ENCODE measurements at places on chromosomes 16 and 17.
A peak's percentile ranks its signal among the peaks of the same experiment; 100 is the strongest.

GRCh38 chr16:58040496-58040846 lies 14.9 kb downstream of the MMP15 start:
- DNase-seq: no peak

- no peak for DNase-seq
Observed at GRCh38 chr17:5485270-5486205, at the start of gene DERL2. DERL2 (minus strand) TSS chr17:5486178; CDS start chr17:5486161, 17 bp downstream.

- DNase-seq: no peak
Observed at GRCh38 chr16:87555647-87556046, 46.7 kb upstream of the JPH3 start.

GRCh38 chr16:15880434-15881308 lies 7.7 kb downstream of the CEP20 start:
- no peak for DNase-seq

DNA sequence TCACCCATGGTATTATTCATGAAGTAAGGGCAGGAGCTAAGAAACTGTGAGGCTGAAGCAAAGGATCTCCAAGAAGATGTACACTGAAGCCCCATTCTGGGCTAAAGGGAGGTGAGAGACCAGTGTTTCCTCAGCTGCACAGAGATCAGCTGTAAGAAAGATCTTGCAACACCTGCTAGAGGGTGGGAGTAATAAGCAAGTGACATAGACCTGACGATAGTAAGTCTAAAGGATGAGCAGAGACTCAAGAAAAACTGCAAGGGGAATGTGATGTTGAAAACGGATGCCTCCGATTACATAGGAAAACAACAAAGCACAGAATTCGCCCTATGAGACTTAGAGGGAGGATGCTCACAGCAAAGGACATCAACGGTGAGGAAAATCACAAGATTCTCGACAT lies at the start of gene OR4D2:
Gene OR4D2, plus strand, starts transcription at position 301 of the 400 bp plus-strand sequence. CDS start 2,674 bp downstream, outside the sequence.
- DNase-seq: no peak

- DNase-seq: peak; percentile 41
Observed at GRCh38 chr17:17859909-17860765, 23.4 kb upstream of the SREBF1 start.

DNA sequence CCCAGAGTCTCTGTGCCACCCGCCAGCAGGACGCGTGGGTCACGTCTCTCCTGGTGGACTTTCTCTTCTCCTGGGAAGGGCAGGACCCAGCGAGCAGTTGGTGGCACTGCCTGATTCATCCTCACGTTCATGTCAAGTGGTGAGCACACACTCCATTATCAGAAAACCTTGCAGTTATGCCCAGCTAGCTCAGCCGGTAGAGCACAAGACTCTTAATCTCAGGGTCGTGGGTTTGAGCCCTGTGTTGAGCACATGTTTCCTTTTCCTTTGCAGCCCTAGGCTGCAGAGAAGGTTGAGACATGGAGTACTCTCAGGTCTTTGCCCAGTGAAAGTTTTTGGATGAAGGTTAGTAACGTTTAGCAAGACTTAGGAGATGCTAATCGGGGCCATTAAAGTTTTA lies 8.0 kb downstream of the OR1F1 start:
- DNase-seq: no peak

- DNase-seq: no peak
Observed at GRCh38 chr17:44084131-44084538, 13.6 kb downstream of the G6PC3 start.

- DNase-seq: no peak
Observed at GRCh38 chr17:57482657-57483056, 226.3 kb downstream of the MSI2 start.

DNA sequence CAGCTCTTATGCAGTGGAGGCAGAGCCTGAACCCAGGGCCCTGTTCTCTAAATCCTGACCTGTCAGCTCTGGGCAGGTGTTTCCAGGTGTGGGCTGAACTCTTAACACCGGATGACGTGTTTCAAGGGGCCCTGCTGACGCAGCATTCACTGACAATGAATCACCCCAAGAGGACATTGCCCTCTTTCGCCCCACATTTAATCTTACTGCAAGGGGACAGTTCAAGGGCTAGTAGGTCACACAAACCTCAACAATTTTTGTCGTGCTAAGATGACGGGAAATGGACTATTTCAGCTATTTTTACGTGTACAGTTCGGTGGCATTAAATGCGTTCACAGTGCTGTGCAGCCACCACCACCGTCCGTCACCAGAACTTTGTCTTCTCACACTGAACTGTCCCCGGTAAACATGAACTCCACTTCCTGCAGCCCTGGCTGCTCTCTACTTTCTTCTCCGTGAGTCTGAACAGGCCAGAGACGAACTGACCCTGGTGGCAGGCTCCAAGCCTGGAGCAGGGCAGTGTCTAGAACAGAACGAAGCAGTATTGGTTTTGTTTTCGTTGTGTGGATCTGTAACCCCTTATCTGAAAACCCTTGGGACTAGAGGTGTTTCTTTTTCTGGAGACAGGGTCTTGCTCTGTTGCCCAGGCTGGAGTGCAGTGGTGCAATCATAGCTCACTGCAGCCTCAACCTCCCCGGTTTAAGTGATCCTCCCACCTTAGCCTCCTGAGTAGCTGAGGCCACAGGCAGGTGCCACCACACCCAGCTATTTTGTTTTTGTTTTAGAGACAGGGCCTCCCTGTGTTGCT lies 88.4 kb upstream of the CIBAR2 start:
- no peak for DNase-seq

DNA sequence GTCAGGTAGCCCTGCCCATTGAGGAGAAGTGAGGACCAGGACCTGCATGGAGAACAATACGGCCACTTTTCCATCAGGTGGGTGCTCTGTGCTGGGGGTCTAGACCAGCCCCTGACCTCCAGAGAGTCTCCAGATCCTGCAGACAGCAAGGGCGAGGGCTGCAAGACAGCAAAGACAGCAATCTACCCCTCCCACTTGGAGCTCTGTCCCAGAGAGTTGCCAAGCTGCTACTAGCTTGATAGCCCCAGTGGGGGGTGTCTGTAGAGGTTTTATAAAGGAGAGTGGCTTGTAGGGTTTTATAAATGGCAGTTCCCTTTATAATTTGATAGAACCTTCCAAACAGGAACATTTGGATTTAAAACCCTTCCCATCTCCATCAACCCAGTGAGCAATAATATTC lies 16.7 kb upstream of the SLFN11 start:
- no peak for DNase-seq

GRCh38 chr17:40303009-40303657 lies 5.8 kb upstream of the RARA start:
- DNase-seq: no peak

DNA sequence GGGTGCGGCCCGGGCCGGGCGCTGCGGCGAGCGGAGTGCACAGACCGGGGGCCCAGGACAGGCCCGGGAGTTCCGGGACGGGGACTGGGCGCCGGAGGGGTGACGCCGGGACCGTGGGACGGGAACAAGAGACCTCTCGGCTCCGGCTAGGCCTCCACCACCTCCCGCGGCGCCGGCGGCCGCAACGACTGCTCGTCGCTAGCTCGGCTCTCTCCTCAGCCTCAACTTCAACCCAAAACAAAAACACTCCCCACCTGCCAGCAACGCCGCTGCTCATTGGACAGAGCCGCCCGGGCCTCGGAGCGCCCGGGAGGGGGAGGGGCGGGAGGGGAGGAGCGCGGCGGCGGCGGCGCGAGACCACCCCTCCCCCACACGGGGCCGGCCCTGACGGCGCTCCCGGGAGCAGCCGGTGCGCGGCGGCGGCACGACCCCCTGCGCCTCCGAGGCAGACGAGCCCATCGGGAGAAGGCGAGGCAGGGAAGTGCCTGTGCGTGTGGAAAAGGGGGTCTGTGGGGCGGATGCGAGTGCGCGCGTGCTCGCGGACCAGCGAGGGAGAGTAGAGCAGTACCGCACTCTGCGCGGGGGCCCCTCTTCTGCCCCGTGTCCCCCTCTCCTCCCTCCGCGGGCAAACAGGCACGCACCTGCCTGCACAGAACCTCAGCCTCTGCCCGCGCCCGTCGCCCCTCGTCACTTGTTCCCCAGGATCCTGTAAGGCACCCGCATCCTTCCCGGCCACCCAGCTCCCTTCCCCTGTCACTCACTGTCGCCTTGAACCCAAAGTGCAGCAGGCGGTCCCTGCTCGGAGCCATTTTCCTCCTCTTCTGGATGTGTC lies at the start of gene FBXL20:
Gene FBXL20, minus strand, starts transcription at position 215 of the 832 bp plus-strand sequence. CDS start 224 bp downstream, outside the sequence.
- DNase-seq: peak; percentile 85

GRCh38 chr17:63842540-63843386 lies at the start of gene SMARCD2:
SMARCD2 (minus strand) TSS chr17:63842685; CDS start chr17:63842674, 11 bp downstream.
- DNase-seq: peak; percentile 98

GRCh38 chr16:56450275-56450985 lies 702 bp downstream of the NUDT21 start:
- no peak for DNase-seq

- DNase-seq: no peak
Observed at GRCh38 chr17:49924116-49924515, 44.9 kb upstream of the DLX4 start.

GRCh38 chr17:15233022-15233805 lies 31.9 kb downstream of the PMP22 start:
- no peak for DNase-seq

GRCh38 chr17:13952009-13952750 lies 117.1 kb upstream of the COX10 start:
- DNase-seq: no peak

GRCh38 chr17:71501711-71502110 lies 619.1 kb upstream of the SOX9 start:
- DNase-seq: no peak

DNA sequence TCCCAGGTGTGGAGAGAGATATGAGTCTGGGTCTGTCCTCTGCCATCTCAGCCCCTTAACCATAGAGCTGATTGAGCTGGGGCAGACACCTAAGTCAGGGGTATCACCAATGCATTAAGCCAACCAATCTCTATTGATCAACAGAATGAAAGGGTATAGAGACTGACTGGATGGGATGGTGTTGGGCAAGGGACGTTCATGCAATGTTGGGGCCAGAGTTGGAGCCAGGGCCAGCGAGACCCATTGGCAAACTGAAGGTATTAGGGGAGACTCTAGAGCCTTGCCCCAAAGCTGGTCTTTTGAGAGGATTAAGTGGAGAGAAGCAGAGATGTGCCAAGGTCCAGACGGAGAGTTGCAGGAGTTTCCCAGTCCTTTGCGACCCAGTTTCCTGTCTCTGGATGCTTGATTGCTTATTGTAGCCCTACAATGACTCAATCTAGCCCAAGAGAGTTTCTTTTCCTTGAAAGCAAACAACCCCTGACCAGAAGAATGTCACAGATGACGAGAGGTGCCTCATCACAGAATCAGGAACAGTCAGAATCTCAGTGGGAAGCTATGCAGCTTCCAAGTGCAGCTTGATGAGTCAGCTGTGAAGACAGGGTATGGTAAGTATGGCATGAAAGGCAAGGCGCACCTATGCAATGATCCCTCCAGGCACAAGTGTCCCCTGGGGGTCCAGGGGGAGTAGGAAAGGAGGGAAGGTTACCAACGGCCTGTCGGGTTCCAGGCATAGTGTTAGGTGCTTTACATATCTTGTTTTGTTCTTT lies 137.2 kb downstream of the UTP18 start:
- no peak for DNase-seq

GRCh38 chr16:15682105-15682570 lies 32.1 kb downstream of the NDE1 start:
- no peak for DNase-seq

DNA sequence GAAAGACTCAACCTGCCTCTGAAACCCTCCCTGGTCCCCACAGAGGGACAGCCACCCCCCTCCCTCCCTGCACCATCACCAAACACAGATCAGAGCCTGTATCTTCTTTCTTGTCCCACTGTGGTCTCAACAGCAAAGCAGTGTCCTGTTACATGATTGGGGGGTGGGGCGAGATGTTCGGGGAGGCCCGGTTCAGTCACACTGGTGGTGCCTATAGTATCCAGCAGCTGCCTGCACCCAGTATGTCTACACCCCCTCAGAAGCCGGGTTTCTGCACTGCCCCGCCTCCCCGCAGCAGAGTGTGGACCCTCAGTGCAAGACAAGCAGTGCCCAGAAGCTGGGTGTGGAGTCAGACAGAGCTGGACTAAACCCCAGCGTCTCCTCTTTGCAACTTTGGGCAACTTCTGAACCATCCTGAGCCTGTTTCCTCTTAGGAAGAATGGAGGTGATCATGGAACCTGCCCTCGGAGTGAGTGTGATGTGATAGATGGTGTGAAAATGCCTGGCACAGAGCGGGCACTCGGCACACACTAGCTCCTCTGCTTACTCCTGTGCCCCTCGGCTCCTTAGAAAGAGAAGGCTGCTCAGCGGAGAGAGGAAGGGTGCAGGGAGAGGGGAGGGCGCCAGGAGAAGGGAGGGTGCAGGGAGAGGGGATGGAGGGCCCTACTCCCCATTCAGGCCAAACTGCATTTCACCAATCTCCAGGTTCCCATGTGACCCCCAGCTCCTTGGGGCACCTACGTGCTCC lies 84.0 kb upstream of the TNRC6C start:
- no peak for DNase-seq

DNA sequence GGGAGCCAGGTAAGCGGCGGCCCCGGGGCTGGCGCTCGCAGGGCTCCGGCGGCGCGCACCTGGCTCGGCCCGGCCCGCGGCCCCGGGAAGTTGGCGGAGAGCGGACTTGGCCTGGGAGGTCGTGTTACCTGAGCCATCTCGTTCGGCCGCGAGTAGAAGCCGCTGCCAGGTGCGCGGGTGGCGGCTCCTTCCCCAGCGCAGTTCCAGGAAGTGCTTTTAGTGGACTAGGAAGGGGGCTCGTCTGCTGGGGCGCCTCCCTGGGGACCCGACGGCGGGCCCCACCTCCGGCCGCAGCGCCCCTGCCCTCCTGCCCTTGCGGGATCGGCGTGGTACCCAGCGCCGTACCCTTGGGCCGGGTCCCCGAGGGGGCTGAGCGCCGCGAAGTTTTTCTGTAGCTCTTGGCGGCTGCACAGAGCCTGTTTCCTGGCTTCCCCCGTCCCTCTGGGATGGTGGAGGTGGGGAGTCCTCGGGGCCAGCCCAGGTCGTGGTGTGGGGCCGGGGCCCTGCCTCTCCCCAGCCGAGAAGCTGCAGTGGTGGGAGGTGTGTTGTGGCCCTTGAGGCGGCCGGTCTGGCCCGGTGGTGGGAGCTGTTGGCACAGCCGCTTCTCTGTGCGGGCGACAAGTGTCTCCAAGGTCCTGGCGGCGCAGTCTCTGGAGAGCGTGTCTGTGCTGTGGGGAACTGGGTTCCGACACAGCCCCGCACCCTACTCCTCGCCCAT lies 96.9 kb downstream of the RAB11FIP4 start:
- DNase-seq: no peak

- no peak for DNase-seq
Observed at GRCh38 chr17:10907370-10907769, 69.5 kb upstream of the PIRT start.

DNA sequence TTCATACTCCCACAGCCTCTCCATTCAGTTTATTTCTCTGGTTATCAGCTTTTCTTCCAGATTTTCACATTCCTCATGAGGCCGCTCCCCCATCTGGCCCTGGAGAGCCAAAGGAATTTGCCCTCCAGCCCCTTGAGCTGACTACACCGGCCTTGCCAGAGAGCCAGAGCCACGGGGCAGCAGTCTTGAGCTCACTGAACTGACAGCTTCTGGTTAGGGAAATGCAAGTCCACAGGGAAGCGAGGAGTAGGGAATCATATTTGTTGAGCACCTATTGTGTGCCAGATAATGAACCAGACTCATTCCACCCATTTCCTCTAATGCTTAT lies 102.4 kb downstream of the ABCC12 start:
- DNase-seq: no peak

- DNase-seq: no peak
Observed at GRCh38 chr17:63361182-63361581, 84.9 kb downstream of the CYB561 start.

GRCh38 chr17:75064867-75065561 lies 18.0 kb downstream of the KCTD2 start:
- no peak for DNase-seq

Data from stimulated activated CD8-positive, alpha-beta memory T cell treated with anti-CD3 and anti-CD28 coated beads, Interleukin-15, amount 100 ng/mL, for 1 hour (primary cell).